ENCODE measurements at places on chromosomes 4 and X.

DNA sequence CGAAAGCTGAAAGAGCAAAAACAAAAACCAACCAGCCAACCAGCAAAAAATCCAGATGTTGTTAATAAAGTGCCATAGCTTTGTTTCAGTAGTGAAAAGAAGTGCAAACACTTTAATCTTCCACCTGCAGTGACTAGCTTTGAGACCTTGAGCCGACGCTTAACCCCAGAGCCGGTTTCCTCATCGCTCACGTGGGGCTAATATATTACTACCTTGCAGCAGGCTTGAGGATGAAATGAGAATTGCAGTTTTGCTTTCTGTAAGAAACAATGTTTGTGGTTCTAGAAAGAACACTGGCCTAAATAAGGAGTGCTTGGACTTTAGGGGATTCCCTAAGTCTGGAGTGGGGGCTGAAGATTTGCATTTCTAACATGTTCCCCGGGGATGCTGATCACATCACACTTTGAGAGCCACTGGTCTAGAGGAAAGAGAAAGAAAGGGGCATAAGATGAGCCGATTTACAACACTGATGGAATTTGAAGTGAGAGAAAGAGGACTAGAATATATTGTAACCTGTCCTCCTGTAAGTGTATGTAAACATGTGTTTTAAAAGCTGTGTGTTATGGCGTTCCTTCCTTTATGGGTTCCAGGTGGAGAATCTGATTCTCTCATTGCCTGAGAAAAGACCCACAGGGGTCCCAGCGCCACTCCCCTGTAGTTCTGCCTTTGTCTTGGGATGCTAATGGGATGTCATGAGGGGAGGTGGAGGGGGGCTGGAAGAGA is 1.4 kb downstream of the FGF2 start:
- DNase-seq: no peak

- no peak for DNase-seq
Measured at GRCh38 chrX:24175276-24175675, 25.7 kb downstream of the ZFX start.

GRCh38 chrX:103793545-103793940 is 16.9 kb downstream of the PLP1 start:
- DNase-seq: no peak

GRCh38 chr4:113173793-113174264 is 124.4 kb downstream of the ANK2 start:
- no peak for DNase-seq

DNA sequence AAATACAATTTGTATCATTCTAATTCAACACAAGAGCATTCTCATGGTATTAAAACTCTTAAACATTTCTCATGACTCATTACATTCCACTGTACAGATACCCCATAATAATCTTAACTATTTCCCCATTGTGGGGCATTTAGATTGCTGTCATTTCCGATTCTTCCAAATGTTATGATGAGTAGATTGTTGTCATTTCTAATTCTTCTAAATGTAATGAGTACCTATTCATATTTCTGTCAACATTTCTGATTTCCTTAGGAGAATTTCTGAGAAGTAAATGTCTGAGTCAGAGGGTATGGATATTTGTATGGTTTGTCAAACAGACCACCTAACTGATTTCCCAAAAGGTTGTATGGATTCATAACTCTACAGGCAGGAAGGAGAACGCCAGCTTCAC is 8.3 kb downstream of the S100G start:
- DNase-seq: no peak

- DNase-seq: no peak
Measured at GRCh38 chr4:65202853-65203236, 467.4 kb downstream of the EPHA5 start.

- DNase-seq: no peak
Measured at GRCh38 chr4:109155682-109156283, 146.7 kb downstream of the COL25A1 start.

GRCh38 chr4:20625426-20625825 is 74.8 kb upstream of the PACRGL start:
- no peak for DNase-seq

GRCh38 chrX:148784856-148785255 is 284.4 kb downstream of the AFF2 start:
- no peak for DNase-seq

DNA sequence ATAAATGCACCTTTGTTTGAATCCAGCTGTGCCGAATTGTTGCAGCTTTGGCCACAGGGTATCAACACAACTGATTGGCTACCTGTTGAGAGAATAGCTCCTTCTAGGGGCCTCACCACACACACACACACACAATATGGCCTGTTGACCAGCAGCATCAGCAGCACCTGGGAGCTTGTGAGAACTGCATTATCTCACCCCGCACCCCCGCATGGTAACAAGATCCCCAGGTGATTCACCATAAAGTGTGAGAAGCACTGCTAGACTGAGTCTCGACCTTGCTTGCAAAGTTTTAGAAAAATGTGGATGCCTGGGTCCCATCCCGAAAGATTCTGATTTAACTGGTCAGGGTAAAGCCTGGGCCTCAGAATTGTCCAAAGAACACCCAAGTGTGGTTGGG is 176.9 kb upstream of the PRPS2 start:
- DNase-seq: no peak

DNA sequence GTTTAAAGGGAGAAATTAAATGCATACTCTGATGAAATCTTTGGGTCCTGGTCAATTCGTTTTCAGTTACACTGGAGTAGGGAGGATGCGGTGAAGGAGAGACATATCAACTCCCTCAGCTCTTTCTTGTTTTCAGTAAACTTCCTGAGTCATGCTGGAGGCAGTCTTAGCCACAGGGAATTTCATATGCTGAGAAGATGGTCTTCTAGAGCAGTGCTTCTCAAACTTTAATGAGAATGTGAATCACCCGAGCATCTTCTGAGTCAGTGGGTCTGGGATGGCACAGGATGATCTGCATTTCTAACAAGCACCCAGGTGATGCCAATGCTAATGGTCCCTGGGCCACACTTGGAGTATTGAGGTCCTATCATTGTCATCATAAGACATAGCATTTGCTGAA is 214.5 kb downstream of the KIT start:
- no peak for DNase-seq

DNA sequence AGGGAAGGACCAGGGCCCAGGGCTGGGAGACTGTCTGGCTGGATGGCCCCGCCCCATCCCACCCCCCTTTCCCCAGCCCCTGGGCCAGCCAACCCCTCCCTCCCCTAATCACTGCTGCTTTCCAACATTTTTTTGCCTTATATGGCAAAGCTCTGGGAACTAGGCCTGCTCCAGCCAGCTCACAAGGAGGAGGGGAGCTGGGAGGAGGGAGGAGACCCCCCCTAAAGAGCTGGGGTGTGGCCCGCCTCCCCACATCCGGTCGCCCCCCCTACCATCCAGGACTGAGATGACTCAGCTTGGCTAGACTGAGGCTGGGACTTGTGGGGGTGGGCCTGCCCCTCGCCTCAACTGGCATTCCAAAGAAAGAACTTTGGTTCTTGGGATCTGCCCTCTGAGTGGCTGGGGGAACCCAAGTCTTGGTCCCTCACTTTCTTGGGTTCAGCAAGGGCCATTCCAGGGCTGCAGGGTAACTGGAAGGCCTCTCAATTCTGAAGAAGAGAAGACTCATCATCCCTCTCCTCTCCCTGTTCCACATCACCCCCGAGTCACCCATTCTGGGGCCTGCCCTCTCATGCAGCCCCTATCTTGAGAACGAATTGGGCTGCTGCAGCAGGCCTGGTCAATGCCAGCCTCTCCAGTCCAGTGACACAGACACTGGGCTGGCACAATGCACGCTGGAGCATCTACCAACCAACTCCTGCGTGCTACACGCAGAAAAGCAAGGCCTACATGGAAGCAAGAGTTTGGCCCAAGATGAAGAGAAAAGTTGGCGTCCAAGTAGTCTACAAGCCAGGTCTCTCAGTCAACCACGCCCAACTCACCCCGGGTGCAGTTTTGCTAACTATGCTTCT is 4.8 kb downstream of the FLNA start:
- peak; percentile 84 for DNase-seq

GRCh38 chrX:31272472-31272775 is 200.6 kb upstream of the FTHL17 start:
- DNase-seq: no peak

- DNase-seq: no peak
Measured at GRCh38 chr4:76882630-76883029, 15.3 kb downstream of the SOWAHB start.

DNA sequence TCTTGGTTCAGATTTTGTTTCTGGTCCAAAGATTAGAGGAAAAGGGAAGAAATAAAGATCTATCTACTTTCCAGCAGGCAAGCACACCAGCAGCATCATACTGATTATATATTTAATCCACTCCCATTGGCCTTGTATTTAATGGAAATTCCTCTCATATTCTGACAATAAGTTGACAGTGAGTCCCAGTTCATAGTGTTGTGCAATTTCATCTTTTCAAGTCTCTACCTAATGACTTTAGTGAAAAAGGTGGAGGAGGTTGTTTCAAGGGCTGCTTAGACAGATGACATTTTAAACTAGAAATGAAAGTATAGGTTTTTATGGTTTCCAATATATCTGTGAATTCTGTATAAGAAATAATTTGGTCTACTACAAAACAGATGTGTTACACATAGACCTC is 298.6 kb downstream of the PABPC4L start:
- DNase-seq: no peak

- DNase-seq: no peak
Measured at GRCh38 chr4:155474758-155475157, 98.0 kb upstream of the MAP9 start.

DNA sequence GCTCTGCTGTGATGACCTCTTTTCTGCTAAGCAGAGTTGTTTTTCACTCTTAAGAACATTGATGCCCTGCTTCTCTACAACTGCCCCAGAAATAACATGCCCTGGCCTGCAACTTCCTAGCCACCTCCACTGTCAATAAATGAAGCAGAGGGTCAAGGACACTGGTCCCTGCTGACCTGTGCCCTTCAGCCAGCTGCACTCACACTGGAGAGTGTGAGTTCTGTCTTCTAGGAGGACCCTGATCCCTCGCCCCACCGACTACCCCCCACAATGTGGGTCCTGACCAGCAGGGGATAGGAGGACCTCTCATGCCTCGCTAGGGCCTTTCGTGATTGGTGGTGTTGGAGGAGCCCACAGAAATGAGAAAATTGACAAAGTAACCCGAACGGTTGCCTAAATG is 408.1 kb upstream of the GALNT7 start:
- no peak for DNase-seq

GRCh38 chr4:114180481-114180880 is 201.0 kb upstream of the ARSJ start:
- peak; percentile 16 for DNase-seq

GRCh38 chr4:85039526-85039925 is 73.0 kb upstream of the WDFY3 start:
- no peak for DNase-seq

DNA sequence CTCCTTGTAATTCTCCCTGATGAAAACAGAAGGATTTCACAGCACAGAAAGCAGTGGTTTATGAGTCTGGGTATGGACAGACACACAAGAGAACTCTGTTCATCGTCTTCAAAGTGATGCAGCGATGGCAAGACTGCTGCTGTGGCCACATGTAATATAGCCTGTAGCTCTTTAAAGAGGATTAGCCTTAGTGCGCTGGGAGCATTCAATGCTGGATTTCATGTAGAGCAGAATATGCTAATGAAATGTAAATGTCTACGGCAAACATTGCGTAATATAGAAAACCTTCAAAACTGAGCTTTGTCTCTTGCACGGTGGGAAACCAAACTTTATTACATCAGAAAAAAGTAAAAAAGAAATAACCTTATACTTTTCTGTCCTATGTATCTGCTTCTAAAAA is 42.9 kb downstream of the ALPK1 start:
- DNase-seq: no peak

DNA sequence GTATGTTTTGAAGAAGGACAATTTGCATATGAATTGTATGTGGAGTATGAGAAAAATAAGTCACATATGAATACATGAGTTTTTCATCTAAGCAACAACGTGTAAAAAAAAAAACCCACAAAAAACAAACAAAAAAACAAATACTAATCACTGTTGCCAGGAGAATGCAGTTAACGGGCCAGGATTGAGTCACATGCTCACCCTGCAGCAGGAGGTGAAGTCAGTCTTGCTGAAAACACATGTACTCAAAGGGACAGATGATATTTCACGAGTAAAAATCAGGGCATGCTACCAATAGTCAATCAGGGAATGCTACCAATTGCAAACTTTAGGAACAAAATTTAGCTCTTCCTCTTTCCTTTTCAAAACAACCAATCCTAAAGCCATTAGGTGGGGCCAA is 10.4 kb upstream of the DCLK2 start:
- DNase-seq: no peak

- no peak for DNase-seq
Measured at GRCh38 chr4:21884615-21885014, 64.0 kb downstream of the KCNIP4 start.

DNA sequence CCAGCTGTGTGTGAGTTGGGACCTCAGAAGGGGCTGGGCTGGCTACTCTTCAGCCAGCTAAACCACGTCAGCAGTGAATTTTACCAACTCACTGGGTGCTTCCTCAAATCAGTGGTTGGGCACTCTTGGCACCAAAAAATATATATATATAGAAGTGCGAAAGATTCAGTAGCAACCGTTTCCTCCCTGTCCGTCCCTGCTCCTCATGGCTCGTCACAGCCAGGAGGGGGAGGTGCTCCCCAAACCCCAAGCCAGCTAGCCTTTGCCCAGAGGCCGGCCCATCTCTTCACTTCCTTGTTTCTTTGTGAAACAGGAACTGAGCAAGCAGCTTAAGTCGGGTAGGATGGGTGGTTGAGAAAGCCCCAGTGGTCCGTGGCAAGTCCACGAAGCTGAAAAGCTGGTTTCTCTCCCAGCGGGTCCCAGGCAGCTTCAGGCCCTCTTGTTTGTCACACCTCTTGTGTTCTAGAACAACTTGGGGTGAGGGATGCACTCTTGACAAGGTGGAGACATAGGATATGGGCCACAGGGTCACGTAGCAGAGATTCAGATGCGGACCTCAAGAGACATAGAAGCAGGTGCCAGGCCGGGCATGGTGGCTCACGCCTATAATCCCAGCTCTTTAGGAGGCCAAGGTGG is 6.8 kb upstream of the SASH3 start:
- peak; percentile 43 for DNase-seq

- DNase-seq: no peak
Measured at GRCh38 chrX:40570346-40571093, 10.2 kb upstream of the ATP6AP2 start.

GRCh38 chrX:928606-929005 is 283.8 kb downstream of the CRLF2 start:
- no peak for DNase-seq

GRCh38 chr4:158253350-158253980 is 43.2 kb downstream of the TMEM144 start:
- no peak for DNase-seq

GRCh38 chr4:82798168-82799005 is at the start of gene SCD5:
Gene SCD5, minus strand, starts transcription at chr4:82798796. Its CDS starts 259 bp downstream, at chr4:82798537.
- peak; percentile 70 for DNase-seq

GRCh38 chrX:55908661-55909212 is 191.2 kb downstream of the RRAGB start:
- DNase-seq: no peak

- no peak for DNase-seq
Measured at GRCh38 chr4:40438384-40439026, 103.4 kb downstream of the CHRNA9 start.

- no peak for DNase-seq
Measured at GRCh38 chrX:132114607-132115006, 13.2 kb downstream of the FRMD7 start.

- DNase-seq: no peak
Measured at GRCh38 chr4:103721251-103721650, 1.5 kb upstream of the TACR3 start.

GRCh38 chr4:162770761-162771490 is 395.8 kb downstream of the NAF1 start:
- no peak for DNase-seq
